SK-N-MC (cell line): ENCODE measurements at places on chromosomes 7 and 10.

DNA sequence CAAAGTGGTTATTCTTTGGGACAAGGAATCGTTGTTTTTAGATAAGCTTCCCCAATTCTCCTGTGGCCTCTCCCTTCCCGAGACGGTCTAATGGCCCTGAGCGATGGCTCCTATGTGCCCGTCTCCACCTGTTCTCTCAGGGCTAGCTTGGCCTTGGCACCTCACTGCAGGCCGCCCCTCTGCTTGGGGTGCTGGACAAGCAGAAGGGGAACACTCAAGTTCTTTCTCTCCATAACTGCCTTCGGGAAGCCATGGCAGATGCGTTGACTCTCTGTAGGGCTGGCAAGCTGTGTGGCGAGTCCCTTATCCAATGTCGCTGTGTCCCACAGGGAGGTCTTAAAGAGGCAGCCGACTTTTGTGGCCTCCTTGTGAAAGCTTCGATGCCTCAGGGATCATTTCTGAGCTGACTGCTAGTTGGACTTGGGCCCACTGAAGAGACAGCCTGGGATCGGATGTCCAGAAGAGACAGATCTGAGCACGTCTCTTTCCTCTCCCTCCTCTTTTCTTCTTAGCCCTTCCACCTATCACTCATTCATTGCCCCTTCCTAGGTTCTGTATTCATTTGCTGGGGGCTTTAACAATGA lies 70.8 kb downstream of the GRK5 start:
- DNase-seq: no peak

DNA sequence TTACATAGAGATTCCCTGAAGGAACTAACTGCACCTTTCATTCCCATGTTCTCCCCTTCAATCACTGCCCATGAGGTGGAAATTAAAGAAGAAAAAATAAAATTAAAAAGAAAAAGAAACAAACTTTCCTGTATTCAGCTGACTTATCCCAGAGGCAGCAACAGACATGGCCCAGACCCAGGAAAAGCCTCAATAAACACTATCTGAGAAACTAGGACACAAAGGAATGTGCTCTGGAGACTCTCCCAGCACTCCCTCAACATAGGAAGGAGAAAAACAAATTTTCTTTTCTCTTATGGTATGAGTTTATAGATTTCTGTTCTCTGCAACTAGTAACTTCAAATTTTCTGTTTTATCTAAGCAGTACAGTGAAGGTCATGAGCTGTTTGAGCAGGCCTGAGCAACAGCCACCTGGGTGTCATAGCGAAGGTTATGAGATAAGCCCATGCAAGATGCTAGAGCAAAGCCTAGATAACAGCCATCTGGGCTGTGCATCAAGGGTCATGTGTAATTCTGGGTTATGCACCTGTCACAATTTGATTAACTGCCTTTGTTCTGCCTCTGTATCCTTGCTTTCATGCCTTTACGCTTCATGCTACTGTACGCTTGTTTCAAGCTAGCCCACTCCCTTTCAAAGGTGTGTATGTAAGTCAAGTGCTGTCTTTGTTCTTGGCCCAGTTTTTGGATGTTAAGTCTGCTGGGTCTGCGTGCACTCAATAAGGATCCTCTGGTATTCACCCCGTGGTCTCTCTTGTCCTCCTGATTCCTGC lies 11.0 kb upstream of the OR6B1 start:
- DNase-seq: no peak

DNA sequence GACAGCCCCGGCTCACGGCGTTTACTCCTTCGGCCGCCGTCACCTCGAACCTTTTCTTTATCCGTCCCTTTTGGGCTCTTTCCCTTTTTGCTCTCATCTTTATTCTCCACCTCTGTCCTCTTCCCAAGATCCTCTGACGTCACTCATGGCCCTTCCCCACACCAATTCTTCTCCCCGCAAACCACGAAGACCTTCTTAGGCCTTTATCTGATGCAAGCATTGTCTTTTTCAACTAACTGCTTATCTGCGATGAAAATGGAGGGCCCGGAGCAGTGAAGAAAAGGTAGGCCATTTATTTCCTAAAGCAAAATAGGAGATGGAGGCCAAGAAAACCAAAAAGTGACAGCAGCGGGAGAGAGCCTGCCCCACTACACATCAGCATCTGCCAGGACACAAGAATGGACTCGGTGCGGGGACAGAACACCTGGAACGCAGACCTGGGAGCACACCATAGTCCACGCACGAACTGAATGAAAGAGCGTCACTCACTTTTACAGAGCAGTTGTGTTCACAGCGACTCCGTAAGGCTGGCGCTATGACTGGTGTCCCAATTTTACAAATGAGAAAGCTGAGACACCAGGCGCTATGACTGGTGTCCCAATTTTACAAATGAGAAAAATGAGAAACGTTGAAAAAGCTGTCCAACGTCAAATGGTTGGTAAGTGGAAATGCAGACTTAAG lies 45.3 kb downstream of the ZNF777 start:
- DNase-seq: no peak

DNA sequence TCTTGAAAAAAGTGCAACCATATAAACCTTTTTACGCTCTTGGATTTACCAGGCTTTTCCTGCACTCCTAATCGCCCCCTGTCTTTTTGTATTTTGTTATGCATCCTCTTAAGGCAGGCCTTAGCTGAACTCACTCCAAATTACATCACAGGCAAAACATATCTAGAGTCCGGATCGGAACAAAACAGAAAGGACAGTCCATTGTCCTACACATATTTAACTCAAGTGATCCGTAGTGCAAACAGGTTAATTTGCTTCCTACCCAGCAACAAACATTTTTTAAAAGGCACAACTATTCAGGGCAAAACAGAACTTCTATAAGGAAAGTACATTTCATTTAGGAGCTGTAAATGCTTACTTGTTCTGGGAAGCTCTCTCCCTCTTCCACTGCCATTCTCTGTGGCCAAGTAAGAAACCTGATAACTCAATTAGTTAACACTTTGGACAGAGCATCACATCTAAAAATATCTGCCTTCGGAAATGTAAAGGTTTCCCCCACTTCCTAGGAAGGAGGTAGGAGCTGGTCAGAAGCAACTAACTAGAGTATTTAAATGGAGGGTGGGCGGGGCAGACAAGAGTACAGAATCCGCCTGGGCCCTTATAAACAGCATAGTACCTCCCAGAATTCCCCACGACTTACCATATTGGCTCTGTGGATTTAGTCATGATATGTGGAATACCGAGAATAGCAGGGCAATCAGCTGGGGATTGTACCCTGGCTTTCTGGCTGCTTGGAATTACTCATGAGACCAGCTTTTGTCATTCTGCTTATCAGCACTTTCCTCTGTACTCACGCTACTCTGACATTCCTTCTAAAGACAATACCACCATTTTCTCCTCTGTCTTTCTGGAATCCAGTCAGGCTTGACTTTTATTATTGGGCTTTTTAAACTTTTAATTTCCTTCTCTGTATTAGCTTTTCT lies 89.5 kb downstream of the ANK3 start:
- no peak for DNase-seq

GRCh38 chr10:80453842-80454512 lies at the start of gene TSPAN14:
TSPAN14 (plus strand) TSS chr10:80454310; CDS start chr10:80489234, 34,924 bp downstream.
- DNase-seq: no peak

DNA sequence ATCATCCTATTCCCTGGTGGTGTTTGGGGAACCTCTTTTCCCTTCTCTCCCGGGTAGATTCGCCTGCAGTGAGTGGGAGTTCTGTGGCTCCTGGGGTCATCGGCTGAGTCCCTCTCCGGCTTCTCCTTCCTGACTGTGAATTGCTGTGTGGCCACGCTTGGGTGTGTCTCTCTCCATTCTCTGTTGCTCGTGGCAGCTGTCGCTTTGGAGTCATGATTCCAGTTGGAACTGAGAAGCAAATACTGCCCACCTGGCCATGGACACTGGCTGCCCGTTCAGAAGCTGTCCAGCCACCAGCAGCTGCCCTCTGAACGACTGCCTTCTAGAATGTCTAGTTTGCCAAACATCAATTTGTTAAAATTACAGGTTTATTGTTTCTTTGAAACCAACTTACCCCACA lies 23.1 kb upstream of the PITRM1 start:
- no peak for DNase-seq

- DNase-seq: no peak
Observed at GRCh38 chr10:28559618-28560017, 26.7 kb downstream of the WAC start.

- DNase-seq: no peak
Observed at GRCh38 chr7:1662101-1662500, 8.0 kb upstream of the ELFN1 start.

DNA sequence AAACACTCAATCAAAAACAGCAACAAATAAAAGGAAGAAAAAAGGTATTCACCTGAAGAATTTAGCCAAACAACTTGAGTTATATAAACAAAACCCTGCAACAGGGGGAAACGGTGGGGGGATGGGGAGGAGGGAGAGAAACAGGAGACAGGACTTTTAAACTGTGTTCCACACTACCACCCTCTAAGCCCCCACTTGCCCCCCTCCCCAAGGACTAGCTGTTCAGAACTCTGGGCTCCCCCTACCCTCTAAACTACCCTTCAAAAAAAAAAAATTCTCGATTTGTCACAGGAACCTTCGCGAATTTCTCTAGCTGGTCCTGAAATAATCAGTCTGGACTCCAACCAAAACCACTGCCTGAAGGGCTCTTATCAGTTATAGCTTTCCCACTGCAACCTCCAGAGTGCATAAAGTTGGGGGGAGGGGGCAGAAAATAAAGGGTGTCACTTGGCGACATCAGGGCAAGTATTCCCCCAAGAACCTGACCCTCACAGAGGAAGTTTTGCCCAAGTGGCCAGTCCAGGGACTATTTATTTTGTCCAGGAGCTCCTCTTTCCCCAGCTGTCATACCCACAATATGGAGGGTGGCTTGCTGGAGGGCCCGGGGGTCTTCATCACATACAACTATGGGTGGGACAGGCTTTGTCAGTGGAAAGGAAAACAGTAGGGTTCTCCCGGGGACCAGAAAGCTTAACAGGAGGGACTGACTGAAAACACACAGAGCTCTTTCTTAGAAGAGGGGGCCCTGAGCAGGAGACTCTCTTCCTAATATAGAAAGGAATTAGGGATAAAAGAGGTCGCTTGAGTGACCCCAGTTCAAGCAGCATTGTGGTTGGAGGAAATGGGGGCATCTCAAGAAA lies 1.3 kb downstream of the UBE2H start:
- no peak for DNase-seq

DNA sequence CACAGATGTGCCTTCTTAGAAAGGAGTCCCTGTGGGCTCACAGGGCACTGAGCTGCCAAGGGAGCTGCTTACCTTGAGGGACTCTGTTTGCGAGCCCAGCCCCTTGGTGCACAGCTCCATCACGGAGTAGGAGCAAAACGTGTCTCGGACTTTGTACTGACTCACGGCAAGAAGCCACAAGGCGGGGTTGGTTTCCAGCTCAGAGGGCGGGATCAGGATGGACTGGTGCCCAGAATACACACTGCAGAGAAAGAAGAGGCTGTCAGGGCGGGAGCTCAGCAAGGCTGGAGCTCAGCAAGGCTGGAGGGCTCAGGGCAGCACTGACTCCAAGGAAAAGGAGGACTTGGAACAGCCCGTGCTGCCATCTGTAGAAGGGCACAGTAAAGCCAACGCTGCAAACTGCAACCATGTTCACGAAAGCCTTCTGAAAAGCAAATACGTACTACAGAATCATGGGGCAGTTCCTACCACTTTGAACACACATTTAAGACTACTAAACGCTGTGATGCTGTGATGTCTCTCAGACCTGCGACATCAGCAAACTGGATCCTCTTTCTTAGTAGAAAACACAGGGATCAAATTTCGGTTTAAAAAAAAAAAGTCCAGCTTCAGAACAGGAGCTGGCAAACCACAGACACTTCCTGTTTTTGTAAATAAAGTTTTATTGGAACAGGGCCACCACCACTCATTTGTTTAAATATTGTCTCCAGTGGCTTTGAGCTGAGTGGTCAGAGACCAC lies 194.3 kb downstream of the ZMYND11 start:
- DNase-seq: no peak

- no peak for DNase-seq
Observed at GRCh38 chr7:146728611-146729010, 612.0 kb downstream of the CNTNAP2 start.

- DNase-seq: no peak
Observed at GRCh38 chr10:102712089-102712488, 2.1 kb downstream of the ARL3 start.

DNA sequence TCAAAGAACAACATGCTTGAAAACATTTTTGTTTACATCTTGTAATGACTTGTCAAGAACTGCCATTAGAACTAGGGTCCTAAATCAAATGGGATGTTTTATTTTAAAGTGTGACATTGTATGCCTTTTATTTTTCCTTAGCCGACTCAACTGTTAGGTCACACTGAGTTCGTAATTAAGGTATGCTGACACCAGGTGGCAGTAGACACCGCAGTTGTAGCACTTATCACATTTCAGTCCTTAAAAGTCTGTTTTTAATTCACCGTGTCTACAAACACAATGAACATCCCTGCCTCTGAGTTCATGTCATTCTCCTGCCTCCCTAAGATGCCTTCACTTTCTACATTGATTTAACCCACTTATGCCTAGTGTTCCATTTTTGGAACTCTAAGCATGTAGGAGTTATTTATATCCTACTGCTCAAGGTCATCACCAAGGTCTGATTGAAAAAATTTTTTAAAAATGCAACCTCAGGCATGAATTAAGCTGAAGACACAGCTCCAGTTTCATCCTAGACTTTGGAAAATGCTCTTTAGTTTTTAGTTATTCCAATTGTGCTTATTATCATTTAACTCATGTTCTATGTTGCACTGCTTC lies 186.1 kb downstream of the BMPER start:
- peak; percentile 47 for DNase-seq

DNA sequence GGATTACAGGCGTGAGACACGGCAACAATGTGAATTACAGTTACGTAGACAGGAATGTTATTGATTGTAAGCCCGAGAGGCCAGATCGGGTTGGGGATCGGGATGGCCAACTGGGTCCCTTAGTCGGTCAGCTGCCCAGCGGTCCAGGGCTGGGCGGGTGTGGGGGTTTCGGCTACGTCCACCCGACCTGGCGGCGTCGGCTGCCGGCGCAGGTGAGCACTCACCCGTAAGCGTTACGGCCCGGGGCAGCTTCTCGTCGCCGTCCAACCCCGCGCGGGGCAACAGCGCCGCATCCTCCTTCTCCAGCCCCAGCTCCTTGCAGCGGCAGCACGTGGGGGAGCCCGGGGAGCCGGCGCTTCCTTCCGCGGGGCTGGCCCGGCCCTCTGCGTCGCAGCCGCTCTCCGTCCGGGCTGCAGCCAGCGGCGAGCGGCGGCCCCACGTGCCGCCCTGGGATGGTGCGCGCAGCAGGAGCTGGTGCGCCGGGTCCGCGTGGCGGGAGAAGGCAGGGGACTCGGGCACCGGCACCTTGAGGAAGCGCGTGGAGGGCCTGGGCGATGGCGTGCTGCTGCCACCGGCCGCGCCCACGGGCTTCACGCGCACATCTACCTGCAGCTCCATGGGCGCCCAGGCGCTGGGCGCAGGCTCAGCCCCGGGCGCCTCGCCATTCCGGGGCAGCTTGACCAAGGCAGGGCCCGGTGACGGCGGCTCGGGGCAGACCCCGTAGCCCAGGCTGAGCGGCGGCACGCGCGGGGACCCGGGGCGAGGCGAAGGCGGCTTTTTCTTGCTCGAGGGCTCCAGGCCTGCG lies 609 bp downstream of the KLRG2 start:
- no peak for DNase-seq
